ENCODE measurements at places on chromosomes 7 and 10. TPM values are rescaled to one million over a fixed set of nuclear protein-coding genes. Genes with fewer than 3 reads are reported as not detected.

GRCh38 chr7:47281966-47282643 is 299.8 kb downstream of the TNS3 start:
- DNase-seq = no peak

DNA sequence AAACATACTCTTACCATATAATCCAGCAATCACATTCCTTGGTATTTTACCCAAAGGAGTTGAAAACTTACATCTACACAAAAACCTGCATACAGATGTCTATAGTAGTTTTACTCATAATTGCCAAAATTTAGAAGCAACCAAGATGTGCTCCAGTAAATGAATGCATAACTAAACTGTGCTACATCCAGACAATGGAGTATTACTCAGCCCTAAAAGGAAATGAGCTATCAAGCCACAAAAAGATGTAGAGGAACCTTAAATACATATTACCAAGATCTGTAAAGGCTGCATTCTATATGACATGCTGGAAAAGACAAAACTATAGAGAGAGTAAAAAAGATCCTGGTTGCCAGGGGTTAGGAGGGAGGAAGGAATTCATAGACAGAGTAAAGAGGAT is 21.8 kb upstream of the CH25H start:
- DNase-seq = no peak

DNA sequence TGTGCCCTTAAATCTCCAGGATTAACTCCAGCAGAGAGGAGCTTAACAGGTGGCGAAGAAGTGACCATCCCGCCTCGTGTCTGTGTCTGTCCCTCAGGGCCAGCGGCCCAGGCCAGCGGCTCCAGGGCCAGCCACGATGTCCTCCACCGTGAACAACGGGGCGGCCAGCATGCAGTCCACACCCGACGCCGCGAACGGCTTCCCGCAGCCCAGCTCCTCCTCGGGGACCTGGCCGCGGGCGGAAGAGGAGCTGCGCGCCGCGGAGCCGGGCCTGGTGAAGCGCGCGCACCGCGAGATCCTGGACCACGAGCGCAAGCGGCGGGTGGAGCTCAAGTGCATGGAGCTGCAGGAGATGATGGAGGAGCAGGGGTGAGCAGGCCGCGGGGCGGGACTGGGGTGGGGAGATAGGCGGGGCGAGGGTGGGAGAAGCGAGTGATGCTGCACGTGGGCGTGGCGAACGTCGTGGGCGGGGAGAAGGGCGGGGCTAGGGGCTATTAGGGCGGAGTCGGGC is 33.3 kb downstream of the SRRM3 start:
- peak; percentile 90 for DNase-seq

NUTM2D gene
- total RNA-seq = 2.3 TPM

DNA sequence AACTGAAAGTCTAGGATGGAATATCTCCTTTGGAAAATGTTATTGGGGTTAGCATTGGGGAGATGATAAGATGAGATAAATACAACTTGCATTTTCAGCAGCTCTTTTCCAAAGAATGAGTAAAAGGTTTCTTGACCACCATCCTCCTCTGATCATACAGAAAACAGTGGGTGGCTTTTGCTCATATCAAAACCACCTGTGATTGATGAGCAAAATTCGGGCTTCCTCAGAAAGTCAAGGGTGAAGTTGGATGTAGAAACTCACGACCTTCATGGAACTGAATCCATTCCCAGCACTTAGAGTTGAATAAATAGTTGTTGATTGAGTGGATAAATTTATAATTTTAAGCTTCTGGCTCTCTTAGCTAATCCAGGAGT is 158.4 kb downstream of the DNAJB6 start:
- no peak for DNase-seq

DNA sequence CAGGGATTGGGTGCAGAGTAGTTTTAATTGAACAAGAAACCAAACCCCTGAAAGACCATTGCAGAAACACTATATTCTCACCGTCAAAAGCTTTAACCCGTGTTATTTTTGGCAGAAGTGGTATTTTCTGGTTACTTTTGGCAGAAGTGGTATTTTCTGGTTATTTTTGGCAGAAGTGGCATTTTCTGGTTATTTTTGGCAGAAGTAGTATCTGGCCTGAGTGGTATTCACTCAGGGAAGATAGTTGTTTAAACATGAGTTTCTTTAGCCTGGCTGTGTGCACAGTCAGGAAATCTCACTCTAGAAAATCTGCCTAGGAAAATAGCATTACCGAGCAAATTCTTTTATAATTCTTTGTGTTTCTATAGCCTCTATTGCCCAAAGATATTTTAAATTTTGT is 322.7 kb downstream of the GFRA1 start:
- no peak for DNase-seq

DNA sequence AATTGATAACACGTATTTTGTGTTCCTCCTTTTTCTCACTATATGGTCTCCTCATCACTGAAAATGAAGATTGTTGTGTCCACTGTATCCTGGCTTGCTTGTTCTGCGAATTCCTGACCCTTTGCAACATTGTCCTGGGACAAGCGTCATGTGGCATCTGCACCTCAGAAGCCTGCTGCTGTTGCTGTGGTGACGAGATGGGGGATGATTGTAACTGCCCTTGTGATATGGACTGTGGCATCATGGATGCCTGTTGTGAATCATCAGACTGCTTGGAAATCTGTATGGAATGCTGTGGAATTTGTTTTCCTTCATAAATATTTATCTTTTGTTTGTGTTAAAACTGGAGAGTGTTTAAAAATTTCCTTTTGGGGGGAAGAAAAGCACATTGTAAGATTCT is 93.7 kb downstream of the MDFIC start:
- peak; percentile 46 for DNase-seq

CADPS2 gene
- total RNA-seq = 0.43 TPM

GRCh38 chr7:46909601-46910051 is 672.3 kb downstream of the TNS3 start:
- DNase-seq = peak; percentile 93

MBLAC1 gene
- 0.43 TPM for total RNA-seq

GRCh38 chr10:44339218-44339617 is 45.7 kb downstream of the CXCL12 start:
- DNase-seq = no peak

TLX1 gene
- total RNA-seq = not detected

GRCh38 chr10:8054494-8055407 is at the start of gene GATA3:
TSS of gene GATA3 (plus strand) at chr10:8054688. CDS start at chr10:8055656, 968 bp downstream.
- DNase-seq = peak; percentile 46

- no peak for DNase-seq
These were observed 519.1 kb upstream of the FOXK1 start for GRCh38 chr7:4162884-4163564.

DNA sequence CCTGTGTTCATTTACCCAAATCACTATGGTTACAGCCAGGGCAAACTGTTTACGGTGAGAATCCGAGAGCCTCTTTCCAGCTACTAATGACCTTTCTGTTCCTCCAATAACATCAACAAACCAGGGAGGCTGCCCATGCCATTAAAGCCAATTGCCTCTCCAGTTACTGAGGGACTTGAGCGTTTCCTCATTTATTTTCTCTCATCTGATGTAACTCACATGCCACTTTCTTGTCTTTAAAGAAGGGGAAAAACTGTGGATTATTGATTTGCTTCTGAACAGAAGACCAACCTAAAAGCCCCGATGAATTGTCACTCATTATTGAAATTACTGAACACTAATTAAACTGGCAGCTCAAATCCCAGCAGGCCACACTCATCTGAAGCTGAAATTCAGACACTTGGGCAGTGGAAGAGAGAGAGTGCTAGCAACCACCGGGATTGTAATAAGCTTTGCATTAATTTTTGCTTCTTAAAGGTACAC is 595.8 kb upstream of the MKI67 start:
- no peak for DNase-seq

DNA sequence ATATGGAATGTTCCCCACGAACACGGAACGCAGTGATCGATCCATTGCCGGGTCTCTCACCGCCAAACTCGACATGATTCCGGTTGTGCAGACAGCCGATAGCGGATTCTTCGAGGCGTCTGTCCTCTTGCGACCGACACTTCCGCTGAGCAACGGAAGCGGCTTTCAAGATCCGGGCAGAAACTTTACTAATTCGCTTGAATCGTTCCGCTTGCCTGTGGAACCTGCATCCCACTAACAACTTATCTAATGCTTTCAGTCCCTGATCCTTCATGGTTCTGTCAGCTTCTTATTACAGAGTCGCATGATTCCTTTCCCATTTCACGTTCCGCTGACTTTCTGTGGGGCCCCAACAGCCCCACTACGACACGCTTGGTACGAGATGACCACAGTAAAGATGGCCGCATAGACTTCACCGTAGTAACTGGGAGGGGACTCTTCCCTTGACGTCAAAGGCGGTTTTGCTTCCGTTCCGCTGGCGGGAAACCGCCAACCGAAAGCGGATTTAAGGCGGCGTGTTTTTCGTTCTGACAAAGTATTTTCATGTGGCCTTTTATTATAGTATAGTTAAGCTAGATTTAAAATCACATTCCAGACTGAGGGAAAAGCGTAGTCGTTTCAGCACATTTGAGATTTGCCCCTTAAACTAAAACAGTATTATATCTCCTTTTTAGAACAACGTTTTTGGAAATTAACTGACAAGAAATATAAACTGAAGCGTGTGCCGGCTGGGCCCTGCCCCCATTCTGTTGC is at the start of gene CSTF2T:
Gene CSTF2T, minus strand, starts transcription at position 121 of the 753 bp plus-strand sequence. Its CDS starts 46 bp downstream, at position 75.
- peak; percentile 97 for DNase-seq

NUTM2B gene
- not detected for total RNA-seq

DNA sequence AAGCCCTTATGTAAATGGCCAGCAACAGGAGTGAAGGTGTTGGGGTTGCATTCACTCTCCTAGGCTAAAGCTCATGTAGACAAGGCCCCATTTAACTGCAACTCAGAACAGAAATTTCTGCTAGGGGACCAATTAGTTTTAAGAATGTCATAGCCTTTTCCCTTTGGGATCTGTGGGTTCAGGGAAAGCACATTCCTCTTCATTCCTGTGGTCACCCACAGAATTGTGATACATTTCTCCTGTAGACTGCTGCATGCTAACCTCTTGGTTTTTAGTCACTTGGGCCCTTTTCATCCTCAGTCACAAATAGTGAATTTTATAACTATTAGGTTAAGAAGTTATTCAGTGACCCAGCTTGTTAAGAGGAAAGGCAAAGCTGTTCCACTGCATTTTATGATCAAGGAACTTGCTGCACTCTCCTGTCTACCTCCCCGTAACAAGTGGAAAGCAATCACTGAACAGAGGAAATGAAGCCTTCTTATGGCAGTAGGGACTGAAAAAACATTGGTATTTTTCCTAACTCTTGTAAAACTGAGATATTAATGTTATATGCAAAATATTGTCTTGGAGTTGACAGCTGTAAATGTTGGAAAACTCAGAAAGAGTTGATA is 124.9 kb downstream of the SND1 start:
- DNase-seq = peak; percentile 90

OPALIN gene
- total RNA-seq = not detected

DNA sequence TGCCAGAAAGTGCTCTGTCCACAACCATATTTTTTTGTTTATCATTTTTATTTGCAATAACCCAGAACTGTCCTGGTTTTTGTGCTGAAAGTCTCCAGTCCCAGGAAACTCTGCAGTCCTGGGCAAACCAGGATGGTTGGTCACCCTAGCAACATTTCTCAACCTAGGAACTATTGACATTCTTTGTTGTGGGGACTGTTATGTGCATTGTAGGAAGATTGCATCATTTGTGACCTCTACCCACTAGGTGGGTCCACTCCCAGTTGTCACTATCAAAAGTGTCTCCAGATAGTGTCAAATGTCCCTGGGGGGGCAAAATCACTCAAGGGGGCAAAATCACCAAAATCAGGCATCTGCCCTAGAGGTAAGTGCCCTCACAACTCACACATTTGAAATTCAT is 14.0 kb upstream of the SRI start:
- peak; percentile 3 for DNase-seq

- no peak for DNase-seq
These were observed 173.8 kb downstream of the DIP2C start for GRCh38 chr10:515674-516073.

DNA sequence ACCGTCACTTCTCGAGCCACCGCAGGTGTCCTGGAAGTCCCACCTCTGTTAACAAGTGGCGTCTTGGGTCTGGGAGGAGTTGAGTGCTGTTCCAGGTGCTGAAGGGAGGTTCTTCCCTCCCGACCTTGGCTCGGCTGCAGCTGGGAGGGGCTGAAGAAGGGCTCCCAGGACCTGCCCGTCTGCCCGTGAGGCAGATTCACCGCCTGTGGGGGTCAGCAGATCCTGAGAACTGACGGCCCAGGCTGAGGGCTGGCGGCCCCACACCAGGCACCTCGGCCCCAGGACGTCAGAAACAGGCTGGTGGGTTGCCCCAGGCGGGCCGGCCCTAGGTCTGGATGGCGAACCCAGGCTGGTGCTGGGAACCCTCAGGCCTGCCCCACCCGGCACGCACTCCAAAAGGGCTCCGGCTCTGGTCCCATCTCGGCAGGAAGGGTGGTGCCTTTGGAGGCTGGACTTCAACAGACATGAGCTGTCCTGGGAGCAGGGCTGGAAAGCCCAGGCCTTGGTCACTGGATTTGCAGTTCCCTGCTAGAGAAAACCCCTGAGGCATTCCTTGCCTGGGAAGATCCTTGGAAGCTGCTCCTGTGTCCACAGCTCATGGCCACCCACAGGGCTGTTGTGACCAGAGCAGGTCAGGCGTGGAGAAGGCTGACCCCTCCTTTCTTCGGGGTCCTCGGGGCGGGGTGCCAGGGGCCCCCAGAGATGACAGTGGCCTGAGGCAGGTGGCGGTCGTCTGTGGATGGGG is 42.6 kb upstream of the CFAP46 start:
- peak; percentile 70 for DNase-seq

DNA sequence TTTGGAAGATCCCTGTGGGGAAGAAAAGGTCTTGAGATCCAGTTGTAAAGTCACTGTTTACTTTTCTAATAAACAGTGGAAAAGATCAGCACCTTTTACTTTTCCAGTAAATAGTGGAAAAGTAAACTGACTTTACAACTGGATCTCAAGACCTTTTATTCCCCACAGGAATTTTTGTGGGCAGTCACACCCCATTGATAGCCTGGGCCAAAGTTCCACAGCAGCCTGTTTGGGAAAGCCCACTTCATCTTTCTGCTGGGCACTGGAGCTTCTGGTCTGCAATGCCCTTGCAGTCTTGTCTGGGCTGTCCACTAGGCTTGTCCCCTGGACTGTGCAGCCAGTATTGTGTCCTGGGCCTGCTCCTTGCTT is 50.2 kb downstream of the ADCY1 start:
- no peak for DNase-seq

STEAP1 gene
- 120 TPM for total RNA-seq

DNA sequence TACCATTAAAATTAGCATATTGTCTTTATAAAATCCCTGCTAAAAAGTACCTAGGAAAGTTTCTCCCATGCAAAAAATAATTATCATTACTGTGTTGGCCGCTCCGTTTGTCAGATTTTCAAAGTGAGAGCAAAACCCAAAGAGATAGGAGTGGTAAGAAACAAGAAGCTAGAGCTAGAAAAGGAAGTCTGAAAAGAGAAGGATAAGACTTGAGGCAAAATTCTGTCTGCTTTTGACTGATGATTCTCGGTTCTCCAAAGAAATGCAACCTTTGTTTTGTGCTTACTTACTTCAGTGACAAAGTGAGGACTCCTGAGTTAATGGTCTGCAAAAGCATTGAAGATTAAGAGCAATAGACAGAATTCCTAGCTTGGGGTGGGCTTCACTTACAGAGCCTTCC is 33.3 kb upstream of the CAPZA2 start:
- no peak for DNase-seq

TRPV6 gene
- total RNA-seq = not detected

ARHGEF35 gene
- total RNA-seq = 3.4 TPM

PLCE1 gene
- total RNA-seq = 2.9 TPM

- no peak for DNase-seq
These were observed 20.8 kb upstream of the PBLD start for GRCh38 chr10:68353537-68353936.

- peak; percentile 71 for DNase-seq
These were observed 24.5 kb downstream of the TMEM209 start for GRCh38 chr7:130180571-130181262.

SRRM3 gene
- 0.65 TPM for total RNA-seq
